Stimulated activated CD4-positive, alpha-beta T cell treated with anti-CD3 and anti-CD28 coated beads, Interleukin-1b, Interleukin-23, amount 100 ng/mL, for 4 hours (primary cell): ENCODE measurements at places on chromosomes 4 and X.

GRCh38 chr4:165783626-165784025, 89.4 kb upstream of the TLL1 start:
- DNase-seq = no peak

GRCh38 chr4:158826057-158826456, 57.2 kb downstream of the FNIP2 start:
- DNase-seq = no peak

DNA sequence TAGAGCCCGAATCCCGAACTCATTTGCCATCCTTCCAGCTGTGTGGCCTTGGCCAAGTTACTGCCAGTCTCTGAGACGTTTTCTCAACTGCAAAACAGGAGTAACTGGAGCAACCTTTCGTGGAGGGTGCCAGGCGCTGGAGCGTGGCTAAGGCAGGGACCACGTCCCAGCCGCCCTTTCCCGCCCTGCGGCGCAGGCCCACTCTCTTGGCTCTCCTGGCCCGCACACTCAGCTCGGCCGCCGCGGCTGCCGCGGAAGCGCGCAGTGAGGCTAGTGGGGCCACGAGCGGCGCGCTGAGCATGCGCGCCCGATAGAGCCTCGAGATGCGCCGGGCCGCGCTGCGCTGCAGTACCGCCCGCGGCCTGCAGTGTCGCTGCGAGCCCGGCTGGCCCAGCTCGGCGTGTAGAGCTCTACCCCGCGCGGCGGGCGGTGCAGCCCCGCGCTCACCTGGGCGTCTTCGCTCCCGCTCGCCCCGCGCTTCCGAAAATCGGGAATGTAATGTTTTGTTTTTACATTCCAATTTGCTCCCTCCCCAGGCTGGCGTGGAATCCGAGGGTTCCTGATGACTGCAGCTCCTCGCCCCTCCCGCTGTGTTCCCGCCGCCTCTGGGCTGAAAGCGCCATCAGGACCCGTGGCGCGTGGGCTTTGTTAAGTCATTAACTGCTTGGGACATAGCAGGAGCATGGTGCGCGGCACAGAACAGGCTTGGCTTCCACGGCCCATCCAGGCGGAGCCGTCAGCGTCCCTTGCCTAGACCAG, 4.0 kb upstream of the ZNF518B start:
- DNase-seq = peak; percentile 72

- no peak for DNase-seq
Observed at GRCh38 chr4:46889410-46889809, 19.6 kb downstream of the COX7B2 start.

DNA sequence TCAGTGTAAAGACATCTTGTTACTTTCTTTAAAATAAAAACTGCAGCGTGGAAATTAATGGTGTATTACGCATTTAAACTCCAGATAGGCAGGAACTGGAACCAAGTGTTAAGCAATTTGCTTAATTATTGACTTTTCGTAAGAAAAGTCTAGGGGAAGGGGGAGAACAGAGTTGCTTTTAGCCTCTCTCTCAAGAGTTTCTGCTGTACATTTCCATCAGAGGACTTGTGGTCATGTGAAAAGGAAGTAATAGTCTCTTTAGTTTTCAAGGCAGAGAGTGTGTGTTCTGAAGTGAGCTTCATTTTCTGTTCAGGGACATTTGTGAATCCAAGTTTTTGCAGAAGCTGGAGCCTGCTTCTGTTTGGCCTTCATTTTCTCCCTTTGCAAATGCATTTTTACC, 127.2 kb downstream of the UBE2K start:
- no peak for DNase-seq

DNA sequence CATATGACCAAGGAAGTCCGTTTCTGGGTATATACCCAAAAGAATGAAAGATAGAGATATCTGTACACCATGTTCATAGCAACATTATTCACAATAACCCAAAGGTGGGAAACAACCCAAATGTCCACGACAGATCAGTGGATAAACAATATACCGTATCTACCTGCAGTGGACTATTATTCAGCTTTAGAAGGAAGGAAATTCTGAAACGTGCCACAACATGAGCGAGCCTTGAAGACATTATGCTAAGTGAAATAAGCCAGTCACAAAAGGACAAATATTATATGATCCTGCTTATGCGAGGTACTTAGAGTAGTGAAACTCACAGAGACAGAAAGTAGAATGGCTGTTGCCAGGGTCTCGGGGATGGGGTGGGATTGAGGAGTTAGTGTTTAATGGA, 75.0 kb downstream of the ANAPC4 start:
- no peak for DNase-seq

DNA sequence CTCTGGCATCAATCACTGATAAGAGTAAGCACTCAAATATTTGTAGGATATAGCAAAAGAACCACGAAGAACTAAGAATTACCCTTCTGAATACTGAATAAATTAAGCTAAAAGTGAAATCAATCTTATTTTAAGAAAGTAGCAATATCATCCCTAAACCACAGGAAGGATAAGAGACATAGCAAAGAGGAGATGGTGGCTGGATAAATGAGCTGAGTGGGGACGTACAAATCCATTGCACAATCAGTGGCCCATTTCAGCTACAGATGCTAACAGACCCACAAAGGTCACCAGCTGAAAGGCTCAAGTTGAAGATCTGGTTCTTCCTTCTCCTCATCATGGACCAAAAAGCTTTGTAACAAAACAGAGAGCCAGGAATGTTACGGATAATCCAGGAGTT, 77.1 kb downstream of the SLC9A7 start:
- DNase-seq = no peak

- DNase-seq = no peak
Observed at GRCh38 chrX:29490606-29491005, 724.8 kb upstream of the MAGEB2 start.

GRCh38 chr4:163681208-163681821, 186.8 kb downstream of the TMA16 start:
- DNase-seq = peak; percentile 7

DNA sequence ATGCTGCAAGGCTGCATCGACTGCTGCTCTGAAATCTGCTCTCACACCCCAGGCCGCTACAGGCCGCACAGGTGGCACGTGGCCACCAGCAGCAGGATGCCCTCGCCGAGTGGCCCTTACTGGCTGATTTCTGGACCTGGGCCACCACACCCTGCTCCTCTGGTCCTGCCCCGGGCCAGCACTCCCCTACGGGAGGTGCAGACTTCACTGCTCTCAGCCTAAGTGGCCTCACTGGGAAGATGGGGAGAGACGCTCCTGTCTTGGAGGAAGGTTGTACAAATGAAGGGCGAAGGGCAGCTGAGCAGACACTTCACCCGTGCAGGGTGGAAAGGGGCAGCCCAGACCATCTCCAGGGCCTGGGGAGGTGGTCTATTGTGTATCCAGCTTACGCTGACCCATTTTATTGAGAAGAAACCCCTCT, 72.5 kb downstream of the ACOX3 start:
- DNase-seq = no peak

DNA sequence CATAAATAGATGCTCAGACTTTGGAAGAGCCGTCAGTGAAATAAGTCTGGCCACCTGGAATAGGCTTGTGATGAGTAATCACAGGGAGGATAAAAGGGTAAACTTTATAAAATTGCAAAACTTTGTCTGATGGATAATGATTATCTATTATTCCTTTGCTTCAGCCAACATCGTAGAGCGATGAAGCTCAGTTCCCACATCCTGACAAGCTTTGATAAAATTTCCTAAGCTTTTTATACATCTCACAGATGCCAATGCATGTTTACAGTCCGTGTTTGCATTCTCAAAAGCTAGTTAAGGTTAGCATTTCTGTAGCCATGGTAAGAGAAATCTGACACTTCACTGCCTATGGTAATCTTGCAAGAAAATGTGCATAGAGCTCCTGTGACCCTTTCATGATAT, 15.4 kb upstream of the UGDH start:
- DNase-seq = no peak

DNA sequence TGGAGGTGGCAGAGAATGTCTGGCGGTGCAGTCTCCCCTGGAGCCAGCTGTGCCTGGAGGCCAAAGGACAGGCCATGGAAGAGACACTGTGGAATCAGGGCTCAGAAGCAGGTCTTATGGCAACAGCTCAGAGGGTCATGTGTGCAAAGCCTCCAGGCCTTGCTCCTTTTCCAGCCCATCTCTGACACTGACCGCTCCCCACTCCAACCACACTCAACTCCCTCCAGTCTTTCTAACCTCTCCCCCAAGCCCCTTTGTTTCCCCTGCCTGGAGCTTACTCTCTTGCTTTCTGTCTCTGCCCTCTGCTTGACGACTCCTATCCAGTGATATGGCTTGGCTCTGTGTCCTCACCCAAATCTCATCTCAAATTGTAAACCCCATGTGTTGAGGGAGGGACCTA, 34.2 kb upstream of the CRMP1 start:
- no peak for DNase-seq

- DNase-seq = no peak
Observed at GRCh38 chr4:187598196-187598595, 397.4 kb upstream of the ZFP42 start.

DNA sequence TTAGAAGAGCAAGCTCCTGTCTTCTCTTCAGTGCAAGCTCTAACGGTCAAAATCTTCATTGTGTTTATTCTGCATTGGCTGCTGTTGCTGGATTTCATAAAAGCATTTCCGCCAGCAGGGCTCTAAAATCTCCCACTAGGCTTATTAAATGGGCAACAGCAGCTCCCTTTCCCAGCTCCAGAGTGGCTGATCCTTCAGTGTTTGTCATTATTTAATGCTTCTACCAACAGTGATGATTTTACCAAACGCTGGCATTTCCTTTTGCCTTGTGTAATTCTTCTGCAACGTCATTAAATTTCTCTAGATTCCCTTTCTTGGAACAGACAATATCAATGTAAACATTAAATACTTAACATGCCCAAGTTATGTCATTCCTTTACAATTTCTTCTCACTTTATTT, 20.1 kb downstream of the SLC7A11 start:
- DNase-seq = no peak

GRCh38 chrX:100353326-100353725, 56.7 kb downstream of the PCDH19 start:
- no peak for DNase-seq

DNA sequence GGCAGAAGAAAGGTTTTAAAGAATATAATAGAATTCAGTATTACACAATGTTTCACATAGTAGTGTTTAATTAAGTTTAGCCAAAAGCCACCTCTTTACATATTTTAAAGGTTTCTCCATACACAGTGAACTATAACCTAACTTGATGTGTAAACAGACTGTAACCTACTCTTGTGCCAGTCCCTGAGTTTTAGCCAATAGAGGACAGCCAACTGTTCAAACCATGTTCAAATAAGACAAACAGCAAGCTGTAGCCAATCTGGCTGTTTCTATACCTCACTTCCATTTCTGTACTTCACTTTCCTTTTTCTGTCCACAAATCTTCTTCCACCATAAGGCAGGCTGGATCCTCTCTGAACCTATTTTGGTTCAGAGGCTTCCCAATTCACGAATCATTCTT, 65.2 kb downstream of the TEX13C start:
- DNase-seq = no peak

GRCh38 chrX:874061-874460, 243.5 kb downstream of the SHOX start:
- DNase-seq = no peak

GRCh38 chrX:46551494-46552128, 6.4 kb upstream of the ZNF674 start:
- DNase-seq = no peak

GRCh38 chrX:27600686-27601085, 10.5 kb downstream of the DCAF8L2 start:
- no peak for DNase-seq

- no peak for DNase-seq
Observed at GRCh38 chrX:78119521-78120227, 15.6 kb downstream of the PGK1 start.

DNA sequence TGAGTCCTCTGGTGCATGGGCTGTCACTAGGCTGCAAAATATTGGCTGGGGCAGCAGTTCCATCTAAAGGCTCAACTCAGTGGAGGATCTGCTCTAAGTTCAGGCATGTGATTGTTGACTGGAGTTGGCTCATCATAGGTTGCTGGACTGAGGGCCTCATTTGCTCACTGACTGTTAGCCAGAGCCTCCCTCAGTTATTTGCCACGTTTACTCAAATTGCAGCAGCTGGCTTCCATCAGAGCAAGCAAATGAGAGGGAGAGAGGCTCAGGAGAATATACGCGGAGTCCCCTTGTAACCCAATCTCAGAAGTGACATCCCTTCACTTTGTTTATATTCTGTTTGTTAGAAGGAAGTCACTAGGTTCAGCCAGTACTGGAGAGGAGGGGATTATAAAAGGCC, 54.1 kb downstream of the BMP3 start:
- no peak for DNase-seq

DNA sequence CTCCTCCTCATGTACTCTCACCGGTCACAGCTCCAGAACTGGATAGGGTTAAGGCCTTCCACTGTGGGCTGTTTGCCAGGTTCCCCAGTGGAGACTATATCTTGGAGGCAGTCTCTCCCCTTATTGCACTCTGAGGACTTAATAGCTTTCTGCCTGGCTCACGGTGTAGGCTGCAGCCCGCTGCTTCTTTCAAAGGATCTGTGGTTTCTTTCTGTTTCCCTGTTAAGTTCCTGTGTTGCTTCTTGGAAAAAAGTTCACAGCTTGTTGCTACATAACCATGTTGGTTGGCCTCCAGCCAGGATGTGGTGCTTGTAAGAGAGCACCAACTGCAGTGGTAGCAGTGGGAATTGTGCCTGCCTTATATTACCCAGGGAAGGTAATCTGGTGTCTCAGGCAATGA, 24.9 kb upstream of the ZDHHC15 start:
- no peak for DNase-seq

GRCh38 chrX:43703211-43703791, 47.2 kb downstream of the MAOA start:
- DNase-seq = no peak

DNA sequence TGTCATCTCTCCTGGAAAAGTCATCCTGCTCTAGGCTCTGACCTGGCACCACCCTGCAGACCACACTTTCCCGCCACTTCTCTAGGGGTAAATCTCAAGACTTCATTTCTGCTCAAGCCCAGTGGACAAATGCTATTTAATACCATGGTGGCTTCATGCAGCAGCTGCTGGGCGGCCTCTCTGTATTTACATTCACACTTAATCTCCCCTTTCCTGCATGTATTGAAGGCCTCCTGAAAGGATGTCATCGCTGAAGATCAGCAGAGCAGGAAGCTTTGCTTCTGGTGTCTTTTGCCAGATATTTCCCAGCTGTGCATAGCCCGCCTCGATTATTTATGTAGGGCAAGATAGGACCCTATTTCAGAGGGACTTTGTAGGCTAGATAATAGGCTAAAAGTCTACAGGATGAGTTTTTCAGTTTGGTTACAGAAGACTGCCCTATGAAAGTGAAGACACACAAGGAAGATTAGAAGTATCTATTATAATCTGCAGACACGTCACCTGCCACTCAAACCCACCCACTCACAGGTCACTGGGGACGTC, 17.2 kb downstream of the PROM1 start:
- no peak for DNase-seq

DNA sequence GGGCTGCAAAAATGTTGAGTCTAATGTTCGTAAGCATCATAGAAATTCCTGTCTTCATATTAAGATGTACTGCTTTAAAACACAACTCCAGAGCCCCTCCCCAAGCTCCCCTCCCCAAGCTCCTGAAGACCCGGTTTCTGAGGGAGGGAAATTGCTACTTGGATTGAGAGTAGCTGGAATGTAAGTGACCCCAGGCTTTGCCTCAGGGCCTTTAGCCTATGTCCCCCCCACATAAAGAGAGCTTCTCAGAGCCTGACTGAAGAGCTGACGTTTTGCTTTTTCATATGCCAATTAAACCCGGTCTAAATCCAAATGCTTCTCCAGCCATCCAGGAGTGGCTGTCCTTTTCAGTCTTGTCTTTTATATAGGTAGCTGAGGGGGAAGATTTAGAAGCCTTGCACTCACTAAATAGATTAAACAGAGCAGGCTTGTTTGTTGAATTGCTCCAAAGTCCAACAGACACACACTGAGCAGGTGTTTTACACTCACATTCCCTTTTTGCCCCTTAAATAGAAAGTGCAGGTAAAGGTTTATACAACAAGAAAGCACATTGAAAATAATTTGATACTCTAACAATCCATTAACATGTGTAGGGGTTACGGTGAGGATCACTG, 19.6 kb downstream of the ARX start:
- DNase-seq = no peak
